ENCODE measurements at places on chromosomes 12 and 14.

DNA sequence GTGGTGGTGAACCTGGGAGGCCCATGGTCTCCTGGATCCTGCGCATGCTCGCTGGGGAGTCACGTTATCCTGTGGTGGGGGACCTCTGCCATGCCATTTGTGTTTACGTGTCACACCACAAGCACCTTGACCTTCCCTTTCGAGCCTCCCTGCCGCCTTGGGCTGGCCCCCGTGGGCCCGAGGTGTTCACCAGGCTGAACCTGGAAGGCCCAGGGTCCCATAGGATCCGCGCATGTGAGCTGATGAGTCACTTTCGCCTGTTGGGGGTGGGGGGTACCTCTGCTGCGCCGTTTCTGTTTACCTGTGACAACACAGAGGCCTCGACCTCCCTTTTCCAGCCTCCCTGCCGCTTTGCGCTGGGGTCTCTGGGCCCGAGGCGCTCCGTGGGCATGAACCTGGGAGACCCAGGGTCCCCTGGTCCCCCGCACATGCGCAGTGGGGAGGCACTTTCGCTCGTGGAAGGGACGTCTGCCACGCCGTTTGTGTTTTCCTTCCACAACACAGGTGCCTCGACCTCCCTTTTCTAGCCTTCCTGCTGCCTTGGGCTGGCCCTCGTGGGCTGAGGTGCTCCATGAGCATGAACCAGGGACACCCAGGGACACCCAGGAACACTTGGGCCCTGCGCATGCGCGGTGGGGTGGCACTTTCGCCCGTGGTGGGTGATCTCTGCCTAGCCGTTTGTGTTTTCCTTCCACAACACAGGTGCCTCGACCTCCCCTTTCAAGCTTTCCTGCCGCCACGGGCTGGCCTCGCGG, 334.1 kb downstream of the ALG10 start:
- no peak for DNase-seq

GRCh38 chr12:41683023-41683422, 461.7 kb downstream of the GXYLT1 start:
- DNase-seq, result no peak

- no peak for DNase-seq
These were observed 42.4 kb downstream of the DUSP16 start for GRCh38 chr12:12520273-12520672.

DNA sequence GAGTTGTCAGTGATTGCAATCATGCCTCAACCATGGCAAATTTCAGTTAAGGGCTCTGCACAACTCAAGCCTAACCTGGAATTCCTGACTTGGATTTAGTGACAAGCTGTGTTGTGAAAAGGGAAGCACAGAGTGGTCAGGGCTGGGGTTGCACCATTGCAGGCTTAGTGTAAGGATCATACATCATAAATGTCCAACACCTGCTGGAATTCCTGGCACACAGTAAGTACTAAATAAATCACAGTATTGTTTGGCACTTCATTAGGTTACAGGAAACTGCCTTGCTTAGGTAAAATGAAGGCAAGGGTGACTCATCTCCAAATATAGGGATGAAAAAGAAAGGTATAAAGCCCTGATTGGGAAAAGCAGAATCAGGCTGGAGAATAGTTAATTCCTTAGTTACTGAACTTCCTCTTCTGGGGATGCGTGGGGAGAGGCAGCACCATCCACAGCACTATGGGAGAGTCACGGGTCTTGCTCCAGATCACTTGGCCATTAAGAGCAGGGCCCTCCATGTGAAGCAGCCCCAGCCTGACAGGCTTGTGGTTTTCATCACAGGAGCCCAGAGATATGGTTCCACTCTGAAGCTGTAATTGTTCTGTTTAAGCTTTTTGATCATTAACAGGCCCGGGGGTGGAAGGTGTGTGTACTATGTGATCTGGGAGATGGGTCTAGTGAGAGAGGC, 39.7 kb downstream of the SLC8A3 start:
- DNase-seq, result no peak

DNA sequence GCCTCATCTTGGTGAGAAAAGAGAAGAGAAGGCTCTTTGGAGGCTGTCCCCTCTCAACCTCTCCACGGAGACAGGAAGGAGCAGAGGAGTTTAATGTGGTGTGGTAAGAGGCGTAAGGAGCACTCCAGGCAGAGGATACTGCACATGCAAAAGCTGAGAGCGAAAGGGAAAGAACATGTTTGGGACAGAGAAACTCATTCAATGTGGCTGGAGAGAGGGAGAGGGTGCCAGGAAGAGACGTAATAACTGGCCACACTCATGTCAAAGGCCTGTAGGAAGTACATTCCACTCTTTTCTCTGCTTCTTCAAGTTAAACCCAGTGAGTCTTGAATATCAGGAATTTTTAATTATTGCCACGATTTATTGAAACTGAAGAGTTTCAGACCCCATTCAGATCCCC, 12.0 kb downstream of the VDR start:
- DNase-seq, result no peak

- no peak for DNase-seq
These were observed 16.5 kb downstream of the PWP1 start for GRCh38 chr12:107702106-107702505.
